MV-4-11 (cell line): ENCODE measurements at places on chromosomes 16 and 17.

DNA sequence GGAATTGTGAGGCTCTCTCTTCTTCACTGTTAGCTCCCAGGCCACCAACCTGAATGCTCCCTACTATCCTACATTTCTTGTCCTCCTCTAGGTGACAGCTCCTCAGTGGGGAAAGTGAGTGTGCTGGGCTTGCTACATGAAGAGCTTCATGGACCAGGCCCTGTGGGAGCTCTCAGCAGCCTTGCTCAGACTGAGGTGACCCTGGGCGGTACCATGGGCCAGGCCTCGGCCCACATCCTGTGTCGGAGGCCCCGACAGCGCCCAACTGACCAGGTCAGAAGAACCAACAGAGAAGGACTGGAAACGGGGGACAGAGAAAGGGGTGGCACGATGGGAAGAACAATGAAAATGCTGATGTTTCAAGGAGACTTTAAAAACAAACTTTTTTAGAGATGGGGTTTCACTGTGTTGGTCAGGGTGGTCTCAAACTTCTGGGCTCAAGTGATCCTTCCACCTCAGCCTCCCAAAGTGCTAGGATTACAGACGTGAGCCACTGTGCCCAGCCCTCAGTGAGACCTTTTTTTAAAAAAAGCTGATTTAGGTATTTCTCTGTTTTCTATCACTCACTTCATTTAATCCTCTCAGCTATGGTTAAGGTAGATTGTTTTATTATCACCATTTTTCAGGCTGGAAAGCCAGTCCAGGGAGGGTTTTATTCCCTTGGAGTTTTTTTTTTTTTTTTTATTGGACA is 4.9 kb downstream of the ELP5 start:
- DNase-seq: no peak

GRCh38 chr16:85447693-85448313 is 165.3 kb upstream of the GSE1 start:
- DNase-seq: no peak

GRCh38 chr17:9409878-9410277 is 165.7 kb downstream of the STX8 start:
- DNase-seq: no peak

- DNase-seq: no peak
Observed at GRCh38 chr16:53506254-53506653, 3.2 kb upstream of the AKTIP start.

DNA sequence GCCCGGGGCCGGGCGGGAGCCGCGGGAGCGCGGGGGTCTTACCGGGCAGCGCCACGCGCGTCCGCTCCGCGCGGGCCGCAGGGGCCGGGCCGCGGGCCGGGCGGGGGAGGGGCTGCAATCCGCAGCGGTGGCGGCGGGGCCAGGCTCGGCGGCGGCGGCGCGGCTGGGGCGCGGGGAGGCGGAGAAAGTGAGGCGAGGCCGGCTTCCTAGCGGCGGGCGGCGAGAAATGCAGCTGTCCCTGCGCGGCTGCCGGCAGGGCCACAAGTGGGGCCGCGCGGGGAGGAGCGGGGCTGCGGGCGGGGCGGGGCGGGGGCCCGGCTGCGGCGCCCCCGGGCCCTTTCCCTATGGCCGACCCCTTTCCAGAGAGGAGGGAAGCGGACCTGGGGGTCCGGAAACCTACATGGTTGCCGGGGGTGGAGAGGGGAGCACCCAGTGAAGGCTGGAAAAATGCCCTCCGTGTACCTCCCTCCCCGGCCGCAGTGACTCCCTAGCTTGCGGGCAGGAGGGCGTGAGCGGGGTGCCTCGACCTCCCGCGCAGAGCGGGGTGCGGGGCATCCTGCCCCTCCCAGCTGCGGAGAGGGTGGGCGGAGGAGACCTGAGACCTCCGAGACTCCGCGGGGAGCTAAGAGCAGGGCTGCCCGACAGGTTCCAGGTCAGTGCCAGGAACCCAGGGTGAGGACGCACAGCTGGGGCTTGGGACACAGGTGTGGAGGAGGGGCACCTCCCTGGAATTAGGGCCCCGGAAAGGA is at the start of gene CUEDC1:
Gene CUEDC1 (minus strand): TSS at position 230 of the 749 bp plus-strand sequence. CDS start 69,848 bp downstream, outside the sequence.
- peak; percentile 7 for DNase-seq

DNA sequence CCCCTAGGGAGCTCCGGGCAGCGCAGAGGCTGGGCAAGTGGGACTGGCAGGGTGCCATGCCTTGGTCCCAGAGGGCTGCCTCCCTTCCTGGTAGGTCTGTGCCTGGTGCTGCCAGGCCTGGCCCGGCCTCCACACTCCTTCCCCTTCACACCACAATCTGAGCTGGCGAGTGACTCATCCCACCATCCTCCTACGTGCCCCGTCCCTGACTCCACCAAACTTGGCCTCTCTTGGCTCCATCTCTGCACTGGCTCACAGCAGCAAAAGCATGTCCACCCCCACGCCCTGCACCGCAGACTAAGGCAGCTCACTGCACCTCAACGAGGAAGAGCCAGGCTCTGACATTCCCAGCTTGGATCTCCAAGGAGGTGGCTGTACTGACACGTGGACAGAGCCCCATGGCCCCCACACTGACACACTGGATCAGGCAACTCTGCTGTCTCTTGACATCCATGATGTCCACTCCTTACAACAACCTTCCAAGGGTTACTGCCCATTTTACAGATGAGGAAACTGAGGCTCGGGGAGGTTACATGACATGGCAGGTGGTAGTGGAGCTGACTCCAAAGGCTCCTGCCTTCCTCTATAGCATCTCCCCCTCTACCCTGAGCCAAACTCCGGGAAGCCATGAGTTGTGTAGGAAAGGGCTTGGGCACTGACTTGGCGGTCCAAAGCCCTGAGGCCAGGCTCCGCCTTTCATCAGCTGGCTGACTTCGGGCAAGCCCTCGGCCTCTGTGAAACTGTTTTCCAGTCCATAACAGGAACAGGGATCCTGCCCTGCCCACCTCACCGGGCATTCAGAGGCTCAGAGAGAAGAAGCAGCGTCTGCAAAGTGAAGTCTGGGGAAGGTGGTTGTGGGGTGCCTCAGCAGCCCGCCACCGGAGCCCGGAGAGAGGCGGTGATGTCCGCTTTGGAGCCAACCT is 20.1 kb upstream of the KRT19 start:
- peak; percentile 86 for DNase-seq

GRCh38 chr17:49963626-49964302 is 5.2 kb upstream of the DLX4 start:
- no peak for DNase-seq

DNA sequence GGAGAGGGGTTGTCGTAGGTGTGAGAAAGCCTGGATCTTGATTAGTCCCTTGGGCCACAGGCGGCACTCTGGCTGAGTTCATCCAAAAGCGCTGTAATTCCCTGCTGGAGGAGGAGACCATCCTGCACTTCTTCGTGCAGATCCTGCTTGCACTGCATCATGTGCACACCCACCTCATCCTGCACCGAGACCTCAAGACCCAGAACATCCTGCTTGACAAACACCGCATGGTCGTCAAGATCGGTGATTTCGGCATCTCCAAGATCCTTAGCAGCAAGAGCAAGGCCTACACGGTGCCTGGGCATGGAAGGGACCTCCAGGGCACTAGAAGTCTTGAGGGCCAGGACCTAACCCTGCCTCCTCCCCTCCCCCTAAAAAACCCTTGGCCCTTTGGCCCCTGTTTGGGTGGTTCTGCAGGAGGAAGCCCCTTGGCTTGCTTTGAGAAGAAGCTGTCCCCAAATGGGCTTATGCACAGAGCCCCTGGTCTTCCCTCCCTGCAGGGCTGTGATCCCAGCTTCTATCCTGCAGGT is 6.2 kb downstream of the NEK8 start:
- DNase-seq: no peak

- peak; percentile 81 for DNase-seq
Observed at GRCh38 chr16:53052519-53053501, at the start of gene CHD9NB. Gene CHD9NB, minus strand, starts transcription at chr16:53052897. Its CDS starts 8,739 bp downstream, at chr16:53044158.

- DNase-seq: no peak
Observed at GRCh38 chr16:12551530-12551929, 252.2 kb downstream of the CPPED1 start.

DNA sequence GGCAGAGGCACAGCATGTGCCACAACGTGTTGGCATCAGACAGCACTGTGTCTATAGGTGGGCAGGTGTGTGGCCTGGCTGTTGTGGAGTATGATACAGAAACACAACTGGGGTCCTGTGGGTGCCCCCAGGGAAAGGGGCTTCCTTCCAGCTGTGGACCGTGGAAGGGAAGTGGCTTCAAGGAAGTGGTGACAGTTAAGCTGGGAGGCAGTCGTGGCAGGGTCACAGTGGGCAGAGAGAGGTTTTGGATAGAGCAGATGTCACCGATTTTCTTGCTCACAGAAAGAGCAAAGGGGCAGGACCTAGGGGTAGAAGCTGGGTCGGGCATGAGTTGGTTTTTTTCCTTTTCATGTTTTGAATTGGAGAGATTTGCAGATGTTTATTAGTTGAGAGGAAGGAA is 11.2 kb upstream of the ORAI3 start:
- peak; percentile 81 for DNase-seq

GRCh38 chr17:58263773-58264172 is 17.0 kb downstream of the MPO start:
- no peak for DNase-seq
